ENCODE measurements at places on chromosomes 16 and 17.

GRCh38 chr16:72430121-72430520 is 258.2 kb upstream of the PMFBP1 start:
- DNase-seq, result no peak

- no peak for DNase-seq
These were observed 341.3 kb downstream of the BCAS3 start for GRCh38 chr17:61018938-61019337.

GRCh38 chr16:89370081-89370511 is 120.3 kb downstream of the ANKRD11 start:
- DNase-seq, result no peak

- no peak for DNase-seq
These were observed 130.3 kb downstream of the CCDC144A start for GRCh38 chr17:16820161-16820877.

- DNase-seq, result no peak
These were observed 772 bp upstream of the NUP93 start for GRCh38 chr16:56728980-56729734.

DNA sequence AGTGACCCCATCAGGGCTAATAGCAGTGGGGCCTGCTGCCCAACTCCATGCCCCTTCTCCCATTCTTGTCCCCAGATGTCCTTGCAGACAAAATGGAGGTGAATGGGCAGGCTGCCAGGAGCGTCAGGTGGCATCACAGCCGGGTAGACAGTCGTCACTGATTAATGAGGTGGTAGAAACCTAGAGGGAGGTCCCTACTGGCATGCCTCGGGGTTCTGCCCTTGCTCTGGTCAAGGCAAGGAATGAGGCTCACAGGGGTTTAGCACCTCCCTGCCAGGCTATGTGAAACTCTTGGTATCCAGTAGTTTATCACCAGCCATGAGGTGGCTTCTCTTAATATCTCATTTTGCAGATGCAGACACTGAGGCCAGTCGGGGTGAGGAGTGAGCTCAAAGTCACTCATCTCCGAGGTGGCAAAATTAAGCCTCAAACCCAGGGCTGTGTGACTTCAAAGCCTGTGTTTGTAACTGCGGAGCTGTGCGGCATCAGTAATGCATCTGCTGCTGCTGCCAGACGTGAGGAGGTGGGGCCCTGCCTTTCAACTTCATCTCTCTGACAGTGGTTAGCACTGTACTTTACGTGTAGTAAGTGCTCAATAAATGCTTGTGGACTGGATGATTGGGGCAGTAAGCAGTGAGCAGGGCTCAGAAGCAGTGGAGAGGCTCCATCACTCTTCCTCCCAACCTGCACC is 21.3 kb downstream of the RAI1 start:
- DNase-seq, result no peak

- DNase-seq, result no peak
These were observed 35.4 kb downstream of the RGS9 start for GRCh38 chr17:65172496-65173136.

DNA sequence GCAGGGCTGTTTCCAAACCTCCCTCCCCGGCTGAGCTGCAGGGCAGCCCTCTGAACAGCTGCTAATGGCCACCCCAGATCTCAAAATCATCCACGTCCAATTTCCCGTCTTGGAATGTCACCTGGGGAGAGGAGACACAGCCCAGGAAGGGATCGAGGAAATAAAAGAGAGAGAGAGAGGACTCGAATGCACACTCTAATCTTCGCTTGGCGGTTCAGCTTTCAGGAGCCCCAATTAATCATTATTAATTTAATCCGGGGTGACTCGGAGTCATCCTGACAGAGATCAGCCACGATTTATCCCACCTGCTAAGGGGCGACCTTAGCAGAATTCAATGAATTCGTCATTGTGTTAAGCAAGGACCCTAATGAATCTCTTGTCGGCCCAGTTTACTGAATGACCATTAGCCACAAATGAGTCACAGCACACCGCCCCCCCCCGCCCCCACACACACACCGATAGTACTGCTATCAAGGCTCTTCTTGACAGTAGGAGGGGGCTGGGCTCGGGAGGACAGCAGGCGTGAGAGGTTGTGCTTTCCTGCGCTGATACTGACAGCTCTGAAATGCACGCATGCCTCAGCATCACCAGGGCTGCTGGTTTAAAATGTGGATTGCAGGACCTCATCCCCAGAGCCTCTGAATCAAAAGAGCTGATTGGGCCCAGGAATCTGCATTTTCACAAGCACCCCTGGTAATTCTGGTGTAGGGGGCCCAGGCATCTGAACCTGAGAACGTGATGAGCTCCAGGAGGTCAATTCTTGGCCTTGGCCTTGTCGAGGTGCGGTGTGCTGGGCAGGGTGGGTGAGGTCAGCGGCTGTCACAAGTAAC is 190.0 kb upstream of the CIBAR2 start:
- no peak for DNase-seq

- DNase-seq, result no peak
These were observed 8.3 kb downstream of the TEX2 start for GRCh38 chr17:64254755-64255154.

DNA sequence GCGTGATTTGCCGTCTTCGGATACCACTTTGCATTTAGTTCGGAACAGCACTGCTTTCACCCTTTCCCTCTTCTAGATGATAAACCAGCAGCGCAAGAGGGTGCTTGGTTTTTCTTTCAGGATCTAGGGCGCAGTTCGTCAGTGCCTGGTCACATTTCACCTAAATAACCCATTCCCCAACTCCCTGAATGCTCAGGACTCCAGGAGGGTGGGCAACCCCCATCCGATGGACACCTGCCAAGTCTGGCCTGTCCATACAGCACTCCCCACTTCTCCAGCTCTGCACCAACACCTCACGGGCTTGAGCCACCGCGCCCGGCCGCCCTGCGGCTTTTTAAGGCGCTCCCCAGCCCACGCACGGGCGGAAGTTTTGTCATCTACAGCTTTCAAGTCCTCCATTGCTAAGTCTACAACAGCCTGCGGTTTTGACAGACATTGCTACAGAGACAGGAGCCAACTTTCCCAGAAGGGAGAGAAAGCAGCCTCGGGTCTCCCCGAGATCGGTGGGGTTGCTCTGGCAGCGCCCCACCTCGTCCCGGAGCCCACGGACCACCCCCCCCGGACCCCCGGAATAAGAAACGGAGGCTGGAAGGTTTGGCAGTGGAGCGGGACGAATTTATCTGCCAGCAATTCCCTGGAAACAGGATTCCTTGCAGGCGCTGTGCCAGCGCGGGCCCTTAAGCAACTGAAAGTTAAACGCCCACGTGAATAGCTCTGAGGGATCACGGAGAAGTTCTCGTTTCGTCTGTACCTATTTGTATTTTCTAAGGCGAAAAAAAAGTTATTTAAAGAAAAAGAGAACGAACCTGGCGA is 38.6 kb upstream of the SLFN13 start:
- DNase-seq, result no peak

DNA sequence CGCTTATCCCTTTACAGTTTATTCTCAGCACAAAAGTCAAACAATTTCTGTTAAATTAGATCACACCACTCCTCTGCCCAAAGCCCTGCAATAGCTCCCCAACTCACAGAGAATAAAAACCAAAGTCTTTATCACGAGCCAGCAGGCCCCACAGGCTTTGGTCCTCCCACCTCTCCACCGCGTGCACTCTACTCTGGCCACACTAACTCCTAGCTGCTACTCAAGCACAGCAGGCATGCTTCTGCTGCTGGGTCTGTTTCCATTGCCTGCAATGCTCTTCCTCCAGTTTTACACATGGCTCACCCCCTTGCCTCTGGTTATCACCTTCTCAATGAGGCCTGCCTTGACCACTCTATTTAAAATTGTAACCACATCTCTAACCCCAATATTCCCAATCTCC is 27.6 kb downstream of the HELZ start:
- DNase-seq, result no peak

DNA sequence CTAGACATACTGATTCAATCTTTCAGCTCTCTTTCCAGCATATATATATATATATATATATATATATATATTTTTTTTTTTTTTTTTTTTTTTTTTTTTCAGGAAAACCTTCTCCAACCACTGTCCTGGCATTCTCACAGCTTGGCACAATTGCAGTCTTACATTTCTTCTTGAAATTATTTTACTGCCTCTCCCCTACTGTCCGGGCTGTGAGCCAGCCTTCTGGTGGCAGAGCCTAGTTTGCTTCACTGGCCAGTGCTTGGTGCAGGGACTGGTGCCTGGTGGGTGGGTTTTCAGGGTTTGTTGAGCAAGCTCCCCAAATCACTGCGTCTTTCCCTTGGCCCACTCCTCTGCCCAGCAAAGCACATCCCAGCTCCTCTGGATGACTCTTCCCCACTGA is 28.5 kb downstream of the PRSS54 start:
- DNase-seq, result no peak

DNA sequence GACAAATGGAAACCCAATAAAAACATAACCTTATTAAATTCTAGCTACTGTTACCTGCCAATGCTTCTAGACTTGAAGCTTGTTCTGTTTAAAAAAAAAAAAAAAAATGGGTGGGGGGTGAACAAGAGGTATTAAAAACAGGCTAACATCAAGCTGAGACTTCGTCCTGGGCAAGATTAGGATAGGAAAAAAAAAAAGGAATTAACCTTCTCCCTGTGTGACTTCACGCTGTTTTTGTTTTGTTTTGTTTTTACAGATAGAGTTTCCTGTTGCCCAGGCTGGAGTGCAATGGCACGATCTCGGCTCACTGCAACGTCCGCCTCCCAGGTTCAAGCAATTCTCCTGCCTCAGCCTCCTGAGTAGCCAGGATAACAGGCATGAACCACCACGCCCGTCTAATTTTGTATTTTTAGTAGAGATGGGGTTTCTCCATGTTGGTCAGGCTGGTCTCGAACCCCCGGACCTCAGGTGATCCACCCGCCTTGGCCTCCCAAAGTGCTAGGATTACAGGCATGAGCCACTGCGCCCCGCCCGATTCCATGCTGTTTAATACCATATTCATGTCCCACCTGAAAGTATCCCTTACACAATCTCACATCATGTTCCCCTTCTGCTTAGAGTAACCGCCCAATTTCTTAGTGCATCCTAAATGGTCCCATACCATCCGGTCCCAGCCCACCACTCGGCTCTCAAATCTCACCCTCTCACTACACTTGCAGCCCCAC is 2.2 kb downstream of the USP31 start:
- no peak for DNase-seq

DNA sequence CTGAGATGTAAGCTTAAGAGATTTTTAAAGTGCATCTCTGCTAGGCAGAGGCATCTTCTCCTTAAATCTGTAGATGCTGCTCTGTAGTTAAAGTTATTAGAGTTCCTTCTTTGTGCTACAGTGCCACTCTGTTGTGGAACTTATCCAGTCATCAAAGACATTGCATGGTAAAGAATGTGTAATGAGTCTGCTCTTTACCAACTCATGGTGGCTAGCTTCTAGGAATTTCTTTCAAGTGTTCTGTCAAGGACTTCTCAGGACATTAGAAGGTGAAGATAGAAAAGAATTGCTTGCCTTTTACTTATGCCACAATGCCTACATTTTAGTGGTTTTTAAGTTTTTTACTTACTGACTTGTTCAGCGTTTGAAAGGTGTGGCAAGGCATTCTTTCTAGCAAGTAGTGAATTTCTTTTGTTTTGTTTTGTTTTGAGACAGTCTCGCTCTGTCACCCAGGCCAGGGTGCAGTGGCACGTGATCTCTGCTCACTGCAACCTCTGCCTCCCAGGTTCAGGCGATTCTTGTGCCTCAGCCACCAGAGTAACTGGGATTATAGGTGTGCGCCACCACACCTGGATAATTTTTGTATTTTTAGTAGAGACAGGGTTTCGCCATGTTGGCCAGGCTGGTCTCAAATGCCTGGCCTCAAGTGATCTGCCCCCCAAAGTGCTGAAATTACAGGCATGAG is 20.3 kb upstream of the ARL2BP start:
- no peak for DNase-seq

- no peak for DNase-seq
These were observed 2.9 kb upstream of the CCDC102A start for GRCh38 chr16:57539072-57539796.

GRCh38 chr16:49478107-49478506 is 104.5 kb downstream of the C16orf78 start:
- no peak for DNase-seq

DNA sequence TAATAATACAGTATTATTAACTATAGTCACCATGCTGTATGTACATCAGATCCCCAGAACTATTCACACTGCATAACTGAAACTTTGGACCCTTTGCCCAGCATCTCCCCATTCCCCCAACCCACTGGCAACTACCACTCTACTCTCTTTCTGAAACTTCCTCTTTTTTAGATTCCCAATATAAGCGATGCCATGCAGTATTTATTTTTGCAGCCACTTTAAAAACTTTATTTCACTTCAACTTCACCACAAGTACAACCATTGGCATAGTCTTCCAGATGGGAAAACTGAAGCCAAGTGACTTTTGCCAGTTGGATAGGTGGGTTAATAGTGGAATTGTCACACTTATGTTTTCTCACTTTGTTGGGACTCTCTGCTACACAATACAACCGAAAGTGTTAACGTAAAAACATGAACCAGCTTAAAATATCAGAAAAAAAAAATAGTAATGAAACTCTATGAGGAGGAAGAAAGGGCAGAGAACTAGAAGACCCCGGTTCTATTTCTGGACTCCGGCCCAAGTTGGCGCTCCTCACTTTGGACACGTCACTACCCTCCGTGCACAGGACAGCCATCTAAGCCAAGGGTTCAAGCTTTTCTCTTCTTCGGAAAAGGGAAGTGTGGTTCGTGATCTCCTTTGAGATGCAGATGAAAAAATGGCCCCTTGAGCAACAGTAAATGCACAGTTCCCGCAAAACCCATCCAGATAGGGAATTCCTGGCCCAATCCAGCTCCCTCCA is 743 bp downstream of the SHCBP1 start:
- no peak for DNase-seq

DNA sequence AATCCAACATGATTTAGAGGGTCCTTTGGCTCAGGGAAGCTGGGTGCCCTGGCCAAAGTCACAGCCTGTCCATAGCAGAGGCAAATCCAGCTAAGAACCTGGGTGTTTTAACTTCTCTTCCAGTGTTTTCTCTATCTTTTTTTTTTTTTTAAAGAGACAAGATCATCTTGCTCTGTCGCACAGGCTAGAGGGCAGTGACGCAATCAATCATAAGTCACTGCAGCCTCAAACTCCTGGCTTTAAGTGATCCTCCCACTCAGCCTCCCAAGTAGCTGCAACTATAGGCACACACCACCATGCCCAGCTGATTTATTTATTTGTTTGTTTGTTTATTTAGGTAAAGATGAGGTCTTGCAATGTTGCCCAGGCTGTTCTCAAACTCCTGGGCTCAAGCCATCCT is 14.8 kb upstream of the GRIN2A start:
- no peak for DNase-seq

DNA sequence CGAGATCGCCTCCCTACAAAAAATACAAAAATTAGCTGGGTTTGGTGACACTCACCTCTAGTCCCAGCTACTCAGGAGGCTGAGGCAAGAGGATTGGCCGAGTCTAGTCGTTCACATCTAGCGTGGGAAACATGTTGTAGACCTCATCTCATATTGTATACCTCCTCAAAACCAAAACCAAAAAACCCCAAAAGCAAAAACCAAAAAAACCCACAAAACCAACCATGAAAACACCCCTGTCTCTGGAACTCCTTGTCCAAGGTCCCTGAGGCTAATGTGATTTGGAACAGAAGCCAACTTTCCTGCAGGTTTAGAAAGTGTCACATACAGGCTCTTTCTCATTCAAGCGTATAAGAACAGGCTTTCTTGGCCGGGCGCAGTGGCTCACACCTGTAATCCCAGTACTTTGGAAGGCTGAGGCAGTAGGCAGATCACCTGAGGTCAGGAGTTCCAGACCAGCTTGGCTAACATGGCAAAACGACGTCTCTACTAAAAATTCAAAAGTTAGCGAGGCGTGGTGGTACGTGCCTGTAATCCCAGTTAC is 29.0 kb downstream of the RAB11FIP3 start:
- no peak for DNase-seq

Data from SK-N-DZ (cell line).